NCI-H69 (cell line): ENCODE measurements at places on chromosomes 3 and 15.

GRCh38 chr3:127104586-127104985, 88.3 kb upstream of the PRR23E start:
- DNase-seq, result no peak

GRCh38 chr3:146537603-146538002, 6.8 kb downstream of the PLSCR1 start:
- no peak for DNase-seq

DNA sequence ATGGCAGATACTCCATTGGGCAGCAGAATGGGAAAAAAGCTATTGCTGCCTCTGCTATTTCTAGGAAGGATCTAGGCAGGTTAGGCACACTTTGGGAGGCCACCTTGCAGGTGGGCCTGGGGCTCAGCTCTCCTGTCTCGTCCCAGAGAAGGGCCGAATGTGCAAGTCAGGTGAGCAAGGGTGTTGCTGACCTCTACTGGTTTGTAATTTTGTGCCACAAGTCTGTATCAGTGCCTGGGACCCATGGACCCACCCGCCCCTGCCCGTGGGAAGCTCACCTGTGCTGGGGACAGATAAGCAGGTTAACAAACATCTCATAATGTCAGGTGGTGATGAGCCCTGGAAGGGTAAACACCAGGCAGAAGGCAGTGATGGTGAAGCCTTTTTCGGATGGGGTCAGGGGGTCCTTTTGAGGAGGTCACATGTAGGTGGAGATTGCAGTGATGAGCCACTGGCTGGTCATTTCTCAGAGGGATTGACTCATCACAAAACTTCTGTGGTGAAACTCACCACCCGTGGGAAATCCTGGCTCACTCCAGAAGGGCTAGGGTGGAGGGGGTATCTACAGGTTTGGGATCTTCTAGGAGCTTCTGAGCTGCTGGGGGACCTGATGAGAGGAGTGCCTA, 161.3 kb downstream of the KLF13 start:
- DNase-seq, result peak; percentile 52

- no peak for DNase-seq
These were observed 5.8 kb downstream of the SLC12A6 start for GRCh38 chr15:34331809-34332208.

GRCh38 chr15:94674296-94674695, 442.9 kb downstream of the MCTP2 start:
- no peak for DNase-seq
